RKO (cell line): ENCODE measurements at places on chromosomes 5 and 9.

DNA sequence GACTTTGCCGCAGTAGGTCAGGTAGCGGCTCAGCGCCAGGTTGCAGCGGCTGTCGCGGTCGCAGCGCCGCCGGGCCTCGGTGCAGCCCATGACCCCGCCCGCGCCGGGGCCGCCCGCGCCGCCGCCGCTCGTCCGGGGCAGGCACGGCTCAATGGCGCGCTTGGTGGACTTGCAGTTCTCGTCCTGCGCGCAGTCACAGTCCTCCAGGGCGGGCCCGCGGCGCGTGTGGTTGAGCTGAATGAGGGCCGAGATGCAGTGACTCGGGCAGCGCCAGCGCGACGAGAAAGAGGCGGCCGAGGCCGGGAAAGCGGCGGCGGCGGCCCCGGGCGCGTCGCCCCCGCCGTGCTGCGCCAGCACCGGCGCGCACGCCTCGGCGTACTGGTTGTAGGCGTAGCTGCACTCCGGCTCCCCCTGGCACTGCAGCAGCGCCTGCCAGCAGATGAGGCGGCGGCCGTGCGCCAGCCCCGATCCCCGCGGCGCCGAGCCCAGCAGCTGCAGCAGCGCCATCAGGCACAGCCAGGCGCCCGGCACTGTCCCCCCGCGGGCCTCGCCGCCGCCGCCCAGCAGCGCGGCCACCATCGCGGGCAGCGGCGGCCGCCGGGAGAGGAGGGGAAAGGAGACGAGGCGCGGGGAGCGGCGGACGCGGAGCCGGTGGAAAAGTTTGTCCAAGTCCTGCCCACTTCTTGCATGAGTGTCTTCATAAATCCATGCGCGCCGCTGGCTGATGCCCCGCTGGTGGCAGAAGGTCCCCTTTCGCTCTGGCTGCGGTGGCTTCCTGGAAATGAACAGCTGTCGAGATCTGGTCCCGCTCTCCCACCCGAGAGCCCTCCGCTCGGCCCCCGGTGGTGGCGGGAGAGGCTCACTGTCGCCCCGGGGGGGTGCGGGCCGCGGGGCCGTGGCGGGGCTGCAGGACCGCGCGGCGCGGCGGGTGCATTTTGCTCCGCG is 833 bp downstream of the GAS1 start:
- DNase-seq = peak; percentile 61

DNA sequence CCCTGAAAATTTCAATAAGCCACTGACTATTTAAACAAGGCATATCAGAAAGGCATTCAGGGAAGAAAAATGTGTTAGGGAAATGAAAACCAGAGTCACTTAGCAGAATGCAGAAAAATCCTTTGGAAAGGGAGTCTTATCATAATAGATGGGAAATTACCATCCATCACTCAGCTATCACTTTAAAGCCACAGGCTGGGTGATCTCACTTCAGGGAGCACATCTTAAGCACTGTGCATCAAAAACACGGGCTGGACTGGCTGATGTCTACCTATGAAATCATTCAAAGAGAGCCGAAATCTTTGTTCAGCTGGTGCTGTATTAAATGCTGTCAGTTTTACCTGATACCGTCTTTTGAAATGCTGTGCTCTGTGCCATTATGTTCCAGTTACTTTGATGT is 73.5 kb downstream of the C9orf57 start:
- no peak for DNase-seq

- DNase-seq = no peak
These were observed 143.4 kb downstream of the NPR3 start for GRCh38 chr5:32854473-32854872.

DNA sequence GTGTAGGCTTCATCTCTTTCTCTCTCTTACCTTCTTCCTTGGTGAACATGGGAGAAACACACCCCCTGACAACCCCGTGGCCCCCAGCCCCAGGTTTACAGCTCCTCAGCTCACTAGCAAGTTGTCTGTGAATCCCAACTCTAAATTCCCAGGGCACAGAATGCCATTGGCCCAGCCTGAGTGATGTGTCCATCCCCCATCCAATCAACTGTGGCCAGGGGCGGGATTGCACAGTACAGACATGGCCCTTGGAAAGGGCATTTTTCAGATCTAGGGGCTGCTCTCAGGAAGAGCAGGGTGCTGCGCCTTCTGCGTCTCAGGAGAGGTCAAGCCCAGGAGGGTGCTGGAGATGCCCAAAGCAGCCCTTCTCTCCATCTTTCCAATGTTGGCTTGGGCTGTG is 48.2 kb upstream of the ASS1 start:
- DNase-seq = no peak

DNA sequence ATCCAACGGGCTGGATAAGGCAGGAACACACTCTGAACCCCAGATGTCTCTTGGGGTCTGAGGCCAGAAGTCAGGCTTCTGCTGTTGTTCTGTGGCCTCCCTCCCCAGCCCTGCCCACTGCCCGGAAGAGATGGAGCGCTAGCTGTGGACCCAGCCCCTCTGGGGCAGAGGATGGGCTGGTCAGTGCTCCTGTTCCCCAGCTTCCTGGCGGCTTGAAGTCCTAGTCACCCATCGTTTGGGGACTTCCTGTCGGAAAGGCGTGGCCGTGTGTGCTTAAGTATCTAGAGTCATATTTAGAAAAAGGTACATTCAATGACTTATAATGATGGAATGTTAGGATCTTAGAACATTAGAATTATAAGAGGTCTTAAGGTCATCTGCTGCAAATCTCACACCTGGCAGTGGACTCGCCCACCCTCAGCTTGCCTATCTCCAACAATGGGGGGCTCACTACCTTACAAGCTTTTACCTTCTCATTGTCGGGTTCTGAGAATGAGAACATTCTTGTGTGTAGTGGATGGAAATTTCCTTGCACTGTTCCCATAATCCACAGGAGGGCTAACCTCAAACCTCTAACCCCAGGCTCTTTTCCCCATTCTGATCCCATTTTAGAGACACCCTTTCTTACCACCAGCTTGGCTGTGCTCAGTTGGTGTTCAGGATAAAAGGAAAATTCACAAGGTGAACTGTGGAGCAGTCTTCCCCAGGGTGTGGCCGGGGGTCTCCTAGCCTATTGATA is 13.4 kb upstream of the AIF1L start:
- no peak for DNase-seq

DNA sequence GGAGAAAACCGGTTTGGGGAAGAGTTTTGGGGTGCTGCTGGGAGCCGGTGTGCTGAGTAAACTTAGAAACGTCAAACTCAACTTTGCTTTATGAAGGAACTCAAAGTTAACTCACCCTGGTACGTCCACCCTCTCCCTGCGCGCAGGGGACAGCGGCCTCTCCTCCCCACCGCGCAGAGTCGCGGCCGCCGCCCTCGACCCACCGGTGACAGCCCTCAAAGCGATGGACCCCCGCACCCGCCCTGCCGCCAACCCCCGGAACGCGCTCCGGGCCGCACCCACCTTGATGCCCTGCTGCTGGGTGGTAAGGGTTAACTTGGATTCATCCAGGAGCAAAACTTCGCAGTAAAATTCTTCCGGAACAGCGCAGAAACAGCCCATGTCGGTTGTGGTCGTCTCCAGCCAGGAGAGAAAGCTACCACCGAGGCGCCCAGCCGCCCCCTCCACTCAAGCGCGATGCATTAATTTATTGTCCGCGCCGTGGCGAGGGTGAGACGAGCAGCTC is 366 bp downstream of the EPB41L4A start:
- no peak for DNase-seq

GRCh38 chr5:34803974-34804732 is 34.8 kb upstream of the TTC23L start:
- no peak for DNase-seq

DNA sequence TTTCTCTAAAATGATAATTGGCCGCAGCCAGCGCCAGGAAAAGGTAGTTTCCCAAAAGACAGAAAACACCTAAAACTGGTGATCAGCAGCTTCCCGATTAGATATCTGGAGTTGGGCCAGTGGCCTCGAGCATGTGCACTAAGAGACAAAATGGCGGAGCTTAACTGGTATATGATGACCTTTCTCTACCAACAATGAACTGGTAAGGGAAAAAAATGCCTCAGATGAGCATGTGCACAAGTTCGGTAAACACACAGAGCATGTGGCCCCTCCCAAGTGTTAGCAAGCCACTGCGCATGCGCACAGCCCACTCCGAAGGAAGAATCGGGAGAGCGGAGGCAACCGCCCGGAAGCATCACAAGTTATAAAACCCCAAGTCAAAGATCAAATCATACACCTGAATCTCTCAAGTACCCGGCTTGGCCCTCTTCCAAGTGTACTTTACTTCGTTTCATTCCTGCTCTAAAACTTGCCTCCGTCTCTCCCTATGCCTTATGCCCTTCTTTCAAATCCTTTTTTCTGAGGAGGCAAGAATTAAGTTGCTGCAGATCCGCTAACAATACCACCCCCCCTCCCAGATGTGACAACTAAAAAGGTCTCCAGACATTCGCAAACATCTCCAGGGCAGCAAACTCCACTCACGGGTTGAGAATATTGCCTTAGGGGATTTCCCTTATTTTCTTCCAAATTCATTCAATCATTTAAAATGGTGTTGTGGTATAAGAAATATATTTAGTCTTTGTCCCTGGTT is 15.0 kb upstream of the PTBP3 start:
- no peak for DNase-seq

- DNase-seq = no peak
These were observed 240.1 kb downstream of the GABRB2 start for GRCh38 chr5:161306351-161306995.

DNA sequence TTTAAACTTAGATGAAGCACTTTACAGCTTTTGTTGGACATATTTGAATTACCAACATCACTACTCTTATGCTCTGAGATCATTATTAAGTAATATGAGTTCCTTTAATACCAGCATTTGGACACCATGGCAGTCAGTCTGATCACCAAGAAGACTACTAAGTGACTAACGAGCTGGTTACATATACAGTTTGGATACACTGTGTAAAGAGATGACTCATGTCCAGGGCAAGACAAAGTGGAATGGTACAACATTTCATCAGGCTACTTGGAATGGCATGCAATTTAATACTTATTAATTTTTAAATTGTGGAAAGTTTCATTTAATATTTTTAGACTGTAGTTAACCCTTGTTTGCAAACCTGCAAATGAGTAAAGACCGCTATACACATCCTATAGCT is 237.4 kb upstream of the PRDM9 start:
- DNase-seq = peak; percentile 41

DNA sequence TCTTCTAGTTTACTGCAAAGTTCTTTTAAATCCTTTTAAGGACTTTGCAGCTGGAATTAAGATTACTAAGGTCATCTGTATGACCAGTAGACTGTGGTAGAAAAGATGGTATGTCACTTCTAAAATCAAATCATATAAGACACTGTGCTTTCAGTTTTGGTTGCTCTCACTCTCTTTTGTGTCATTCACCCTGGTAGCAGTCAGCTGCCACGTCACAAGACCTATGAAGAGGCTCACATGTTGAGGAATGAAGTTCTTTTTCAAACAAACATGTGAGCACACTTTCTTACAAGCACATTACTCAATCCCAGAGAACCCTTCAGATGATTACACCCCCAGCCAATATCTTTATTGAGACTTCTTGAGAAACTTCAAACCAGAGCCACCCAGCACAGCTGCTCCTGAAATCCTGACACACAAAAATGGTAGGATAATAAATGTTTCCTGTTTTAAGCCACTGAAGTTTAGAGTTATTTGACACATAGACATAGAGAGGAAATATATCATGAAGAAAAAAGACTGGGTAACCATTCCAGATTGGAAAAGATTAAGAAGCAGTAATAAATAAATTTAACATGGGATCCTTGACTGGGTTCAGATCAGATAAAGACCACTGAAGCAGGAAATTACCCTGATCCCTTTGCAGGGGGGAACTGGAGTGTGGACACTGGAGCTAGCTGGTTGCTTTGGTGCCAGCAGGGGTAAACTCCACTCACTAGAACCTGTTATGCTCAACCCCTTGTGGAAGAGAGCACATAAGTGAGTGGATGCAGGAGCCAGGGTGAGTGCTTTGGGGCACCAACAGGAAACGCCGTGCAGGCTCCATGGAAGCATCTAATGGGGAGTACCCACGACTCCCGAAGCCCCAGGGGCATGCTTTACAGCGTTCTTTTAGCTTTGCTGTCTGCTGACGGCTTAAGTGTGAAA is 64.1 kb downstream of the SLCO4C1 start:
- DNase-seq = no peak

GRCh38 chr5:110371011-110371724 is 355.3 kb downstream of the TMEM232 start:
- DNase-seq = no peak

DNA sequence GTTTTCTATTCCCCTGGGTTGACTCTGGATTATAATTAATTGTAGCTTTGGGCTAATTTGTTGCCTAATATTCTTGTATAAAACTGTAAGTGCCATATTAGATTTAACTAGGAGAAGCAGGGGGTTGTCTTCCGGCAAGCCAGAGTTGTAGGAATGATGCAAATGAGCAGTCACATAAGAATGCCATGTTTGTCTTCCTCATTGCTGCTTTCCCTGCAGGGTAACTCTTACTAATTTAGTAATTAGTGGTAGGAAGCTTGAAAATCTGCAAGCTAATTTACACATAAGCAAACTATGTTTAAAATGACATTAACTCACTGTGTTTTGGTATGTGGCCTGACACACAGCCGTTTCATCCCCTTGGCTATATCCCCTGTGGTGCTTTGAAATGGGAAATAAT is 527.8 kb downstream of the KCTD16 start:
- no peak for DNase-seq

- DNase-seq = no peak
These were observed 342.7 kb downstream of the ARHGEF28 start for GRCh38 chr5:73968729-73969128.

GRCh38 chr5:74322191-74322590 is 318.3 kb downstream of the ENC1 start:
- no peak for DNase-seq

DNA sequence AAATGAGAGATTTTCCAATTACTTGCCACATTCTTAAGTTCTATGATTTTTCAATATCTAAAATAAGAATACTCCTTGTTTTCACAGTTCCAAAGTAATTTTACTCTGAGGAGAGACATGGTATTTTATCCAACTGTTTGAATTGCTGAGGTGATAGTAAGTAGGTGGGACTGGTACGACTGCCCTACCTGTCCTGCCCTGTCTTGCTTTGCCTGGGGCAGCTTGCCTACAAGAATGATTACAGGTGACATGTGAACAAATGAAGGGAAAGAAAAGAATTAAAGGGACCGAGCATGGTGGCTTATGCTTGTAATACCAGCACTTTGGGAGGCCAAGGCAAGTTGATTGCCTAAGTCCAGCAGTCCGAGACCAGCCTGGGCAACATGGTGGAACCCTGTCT is 41.6 kb upstream of the HMGCS1 start:
- DNase-seq = no peak

- DNase-seq = peak; percentile 62
These were observed 69.6 kb upstream of the PJA2 start for GRCh38 chr5:109479260-109479860.

- DNase-seq = no peak
These were observed 16.8 kb downstream of the TRAF2 start for GRCh38 chr9:136903041-136903554.
